ENCODE measurements at places on chromosomes 16 and 17.

DNA sequence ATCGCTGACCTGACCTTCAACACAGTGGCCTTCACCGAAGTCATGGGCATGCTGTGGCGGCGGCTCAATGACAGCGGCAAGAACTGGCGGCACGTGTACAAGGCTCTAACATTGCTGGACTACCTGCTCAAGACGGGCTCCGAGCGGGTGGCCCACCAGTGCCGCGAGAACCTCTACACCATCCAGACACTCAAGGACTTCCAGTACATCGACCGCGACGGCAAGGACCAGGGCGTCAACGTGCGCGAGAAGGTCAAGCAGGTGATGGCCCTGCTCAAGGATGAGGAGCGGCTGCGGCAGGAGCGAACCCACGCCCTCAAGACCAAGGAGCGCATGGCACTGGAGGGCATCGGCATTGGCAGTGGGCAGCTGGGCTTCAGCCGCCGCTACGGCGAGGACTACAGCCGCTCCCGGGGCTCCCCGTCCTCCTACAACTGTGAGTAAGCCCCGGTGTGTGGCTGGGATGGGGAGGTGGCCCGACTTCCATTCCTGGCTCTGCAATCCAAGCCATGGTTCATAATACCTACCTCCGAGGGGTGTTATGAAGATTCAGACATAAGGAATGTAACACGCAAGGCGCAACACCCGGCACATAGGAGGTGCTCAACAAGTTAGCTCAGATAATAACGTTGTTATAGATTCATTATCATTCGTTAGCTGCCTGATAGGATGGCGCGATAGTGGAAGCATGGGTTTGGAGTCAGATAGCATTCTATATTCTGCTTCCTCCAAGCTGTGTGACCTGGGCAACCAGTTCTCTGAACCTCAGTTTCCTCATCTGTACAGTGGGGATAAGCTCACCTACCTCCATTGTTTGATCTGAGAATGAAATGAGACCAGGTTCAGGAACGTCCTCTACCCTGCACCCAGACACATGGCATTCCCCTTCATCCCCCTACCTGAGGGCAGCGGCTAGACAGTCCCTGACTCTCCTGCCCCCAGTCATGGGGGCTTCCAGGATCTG, 4.4 kb downstream of the EPN3 start:
- no peak for DNase-seq

- DNase-seq = no peak
Measured at GRCh38 chr16:58638148-58639036, 8.8 kb upstream of the CNOT1 start.

- no peak for DNase-seq
Measured at GRCh38 chr17:72101526-72101925, 19.3 kb upstream of the SOX9 start.

DNA sequence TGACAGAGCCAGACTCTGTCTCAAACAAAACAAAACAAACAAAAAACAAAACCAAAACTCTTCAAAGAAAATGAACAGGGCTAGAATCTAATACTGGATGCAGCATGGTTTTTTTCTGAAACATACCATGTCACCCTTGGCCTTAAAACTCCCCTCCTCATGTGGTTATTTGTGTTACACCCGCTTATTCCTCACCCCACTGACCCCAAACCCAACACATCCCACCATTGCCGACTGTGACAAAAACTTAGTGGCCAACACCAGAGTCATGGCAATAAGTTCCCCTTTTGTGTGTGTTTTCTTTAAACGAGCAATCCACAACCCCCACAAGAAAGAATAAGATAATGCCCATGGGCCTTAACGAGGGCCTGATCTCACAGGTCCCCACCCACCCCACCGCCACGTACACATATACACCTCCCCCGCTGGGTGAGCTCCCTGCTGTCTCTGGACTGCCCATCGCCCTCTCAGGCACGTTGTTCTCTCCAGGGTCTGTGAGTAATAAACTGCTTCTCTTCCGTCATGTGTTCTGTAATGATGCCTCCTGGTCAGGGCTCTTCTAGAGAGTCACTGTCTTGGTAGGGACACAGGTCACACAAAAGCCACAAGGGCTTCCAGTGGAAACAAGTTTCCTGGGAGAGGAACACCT, 16.8 kb upstream of the ENGASE start:
- DNase-seq = no peak

- DNase-seq = no peak
Measured at GRCh38 chr17:9859781-9860180, 34.1 kb downstream of the GLP2R start.

DNA sequence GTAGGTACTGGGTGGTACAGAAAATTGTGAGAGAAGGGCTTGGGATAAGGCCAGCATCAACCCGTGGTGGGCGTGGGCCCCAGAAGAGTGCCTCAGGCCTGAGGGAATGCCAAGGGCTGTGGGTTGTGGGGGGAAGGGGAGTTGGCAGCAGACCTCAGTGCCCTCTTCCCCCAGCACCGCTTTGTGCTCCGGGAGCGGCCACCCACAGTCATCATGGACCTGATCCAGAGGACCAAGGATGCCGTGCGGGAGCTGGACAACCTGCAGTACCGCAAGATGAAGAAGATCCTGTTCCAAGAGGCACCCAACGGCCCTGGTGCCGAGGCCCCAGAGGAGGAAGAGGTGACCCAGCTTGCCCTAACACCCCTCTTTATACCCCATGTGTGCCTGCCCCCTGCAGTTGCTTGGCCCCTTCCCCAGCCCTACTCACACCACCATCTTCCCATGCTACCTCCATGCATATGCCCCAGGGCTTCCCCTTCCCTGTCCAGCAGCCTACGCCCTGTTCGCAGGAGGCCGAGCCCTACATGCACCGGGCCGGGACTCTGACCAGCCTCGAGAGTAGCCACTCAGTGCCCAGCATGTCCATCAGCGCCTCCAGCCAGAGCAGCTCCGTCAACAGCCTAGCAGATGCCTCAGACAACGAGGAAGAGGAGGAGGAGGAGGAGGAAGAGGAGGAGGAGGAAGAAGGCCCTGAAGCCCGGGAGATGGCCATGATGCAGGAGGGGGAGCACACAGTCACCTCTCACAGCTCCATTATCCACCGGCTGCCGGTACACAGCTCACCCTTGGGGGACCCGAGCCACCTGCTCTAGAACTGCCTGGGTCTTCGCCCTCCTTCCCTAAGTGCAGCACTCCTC, 9.1 kb downstream of the TAOK2 start:
- no peak for DNase-seq

DNA sequence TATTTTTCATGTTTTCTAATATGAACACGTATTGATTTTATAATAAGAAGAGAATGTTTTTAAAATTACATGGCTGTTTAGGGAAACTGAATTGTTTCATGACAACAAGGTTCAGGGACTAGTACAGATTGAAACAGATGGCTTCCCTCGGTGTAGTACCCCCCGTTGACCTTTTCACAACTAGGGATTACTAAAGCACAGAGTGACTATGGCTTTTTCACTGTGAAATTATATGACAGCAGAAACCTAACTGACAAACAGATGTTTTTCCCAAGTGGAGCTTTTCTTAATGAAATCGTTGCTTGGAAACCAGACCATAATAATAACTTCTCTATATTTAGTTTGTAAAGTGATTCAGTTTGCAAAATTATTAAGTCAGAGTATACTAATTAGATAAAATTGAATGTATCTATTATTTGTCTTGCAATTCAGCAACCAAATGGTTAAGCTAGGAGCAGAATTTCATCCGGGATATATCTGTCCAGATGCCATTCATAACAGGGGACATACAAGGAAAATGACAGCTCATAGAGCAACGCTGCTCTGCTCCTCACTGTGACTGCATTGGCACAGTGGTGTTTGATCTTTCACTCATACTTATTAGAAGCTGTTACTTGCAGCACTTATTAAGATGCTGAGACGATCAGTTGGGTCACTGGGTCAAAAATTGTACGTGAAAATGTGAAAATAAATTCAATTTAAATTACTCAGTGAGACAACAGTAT, 111.7 kb downstream of the TANGO6 start:
- no peak for DNase-seq

- no peak for DNase-seq
Measured at GRCh38 chr16:873889-874288, 73.4 kb upstream of the GNG13 start.

DNA sequence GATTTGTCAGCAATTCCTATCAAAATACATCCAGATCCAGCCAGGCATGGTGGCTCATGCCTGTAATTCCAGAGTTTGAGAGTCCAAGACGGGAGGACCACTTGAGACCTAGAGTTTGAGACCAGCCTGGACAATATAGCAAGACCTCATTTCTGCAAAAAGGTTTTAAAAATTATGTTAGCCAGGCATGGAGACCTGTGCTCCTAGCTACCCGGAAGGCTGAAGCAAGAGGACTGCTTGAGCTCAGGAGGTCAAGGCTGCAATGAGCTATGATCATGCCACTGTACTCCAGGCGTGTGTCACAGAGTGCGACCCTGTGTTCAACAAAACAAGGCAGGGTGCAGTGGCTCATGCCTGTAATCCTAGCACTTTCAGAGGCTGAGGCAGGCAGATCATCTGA, 215.2 kb downstream of the CPPED1 start:
- DNase-seq = no peak

DNA sequence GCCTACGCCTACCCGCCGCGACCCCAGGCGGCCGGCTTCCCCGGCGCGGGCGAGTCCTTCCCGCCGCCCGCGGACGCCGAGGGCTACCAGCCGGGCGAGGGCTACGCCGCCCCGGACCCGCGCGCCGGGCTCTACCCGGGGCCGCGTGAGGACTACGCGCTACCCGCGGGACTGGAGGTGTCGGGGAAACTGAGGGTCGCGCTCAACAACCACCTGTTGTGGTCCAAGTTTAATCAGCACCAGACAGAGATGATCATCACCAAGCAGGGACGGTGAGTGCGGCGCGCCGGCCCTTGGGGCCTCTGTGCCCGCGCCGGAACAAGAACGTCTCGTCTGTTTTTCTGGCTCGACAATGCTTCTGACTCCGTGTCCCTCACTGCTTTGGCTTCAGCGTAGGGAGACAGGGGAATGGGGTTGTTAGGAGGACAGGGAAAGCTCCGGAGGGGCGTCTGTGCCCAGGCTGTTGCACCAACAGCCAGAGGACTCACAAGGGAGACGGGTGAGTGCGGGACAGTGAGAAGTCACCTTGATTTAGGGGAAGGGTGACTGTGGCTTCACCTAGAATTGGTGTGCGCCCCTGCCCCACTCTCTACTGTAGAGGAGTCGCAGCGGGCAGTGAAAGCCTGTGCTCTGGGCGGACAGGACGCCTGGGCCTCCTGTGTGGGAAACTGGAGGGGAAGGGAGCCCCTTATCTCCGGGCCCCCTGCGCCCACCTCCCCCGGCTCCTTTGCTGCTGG, 806 bp downstream of the TBX21 start:
- no peak for DNase-seq

DNA sequence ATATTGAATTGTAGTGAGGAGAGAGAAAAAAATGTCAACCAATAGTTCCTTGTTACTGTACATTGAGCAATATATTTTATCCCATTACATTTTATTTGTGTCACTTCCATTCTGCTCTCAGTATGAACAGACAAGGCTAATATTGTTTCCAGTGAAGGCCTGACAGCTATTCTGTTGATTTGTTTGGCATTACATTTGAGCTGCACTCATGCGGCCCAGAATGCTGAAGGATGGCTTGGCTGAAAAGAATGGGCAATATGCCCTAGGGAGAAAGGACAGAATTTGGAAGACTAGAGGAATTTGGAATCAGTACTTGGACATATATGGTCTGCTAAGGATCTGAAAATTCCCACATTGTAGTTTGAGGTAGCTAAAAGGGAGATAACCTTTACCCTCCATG, 1294.4 kb downstream of the CDH8 start:
- no peak for DNase-seq

DNA sequence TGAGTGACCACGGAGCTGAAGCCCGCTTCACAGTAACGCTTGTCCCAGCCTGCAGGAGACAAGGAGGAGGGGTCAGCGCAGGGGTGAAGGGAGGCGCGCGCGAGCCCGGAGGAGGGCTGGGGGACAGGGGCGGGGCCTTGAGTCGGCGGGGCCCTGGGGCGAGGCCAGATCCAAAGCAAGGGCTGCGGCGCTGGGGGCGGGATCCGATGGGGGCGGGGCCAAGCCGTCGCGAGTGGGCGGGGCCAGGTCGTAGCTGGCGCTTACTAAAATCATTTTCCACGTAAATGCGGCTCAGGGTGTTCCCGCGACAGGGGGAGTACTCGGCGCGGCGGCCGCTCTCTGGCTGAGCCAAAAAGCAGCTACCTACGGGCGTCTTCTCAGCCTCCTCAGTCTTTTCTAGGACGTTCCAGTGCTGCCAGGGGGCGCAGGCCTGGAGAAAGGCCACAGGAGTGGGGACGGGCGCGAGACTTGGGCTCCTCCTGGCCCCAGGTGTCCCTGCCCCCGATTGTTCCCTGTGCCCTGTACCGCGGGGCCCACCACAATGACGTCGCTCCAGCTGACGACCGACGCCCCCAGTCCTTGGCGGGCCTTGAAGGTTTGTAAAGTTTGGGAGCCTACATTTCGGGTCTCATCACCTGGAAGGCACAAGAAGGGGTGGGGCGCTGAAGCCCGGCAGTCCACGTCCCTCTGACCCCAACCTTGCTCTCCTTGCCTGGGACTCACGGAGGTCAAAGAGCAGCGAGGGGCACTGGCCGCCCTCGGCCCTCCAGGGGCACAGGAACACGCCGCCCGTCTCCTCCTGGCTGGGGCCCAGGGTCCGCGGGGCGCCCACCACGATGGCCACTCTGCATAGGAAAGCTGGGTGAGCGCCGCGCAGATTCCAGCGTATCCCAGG, 3.9 kb downstream of the ITGA2B start:
- peak; percentile 89 for DNase-seq

DNA sequence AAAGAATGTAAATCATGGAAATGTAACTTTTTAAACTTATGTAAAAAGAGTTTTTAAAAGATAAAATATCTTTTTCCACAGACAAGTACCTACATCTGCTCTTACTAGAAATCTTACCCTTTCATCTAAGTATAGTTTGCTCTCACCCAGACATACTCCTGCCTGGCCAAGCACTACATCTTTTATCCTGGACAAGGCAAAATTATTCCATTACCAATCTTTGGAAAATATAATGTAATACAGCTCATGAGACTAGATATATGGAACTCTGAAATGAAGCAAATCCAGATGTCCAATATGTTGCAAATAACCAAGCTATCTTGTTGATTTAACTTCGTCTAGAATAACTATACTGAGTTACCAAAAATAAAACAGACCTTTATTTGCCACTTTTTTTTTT, 50.0 kb downstream of the VMP1 start:
- no peak for DNase-seq

GRCh38 chr16:3152027-3152276, 17.1 kb downstream of the ZNF213 start:
- DNase-seq = no peak

- DNase-seq = no peak
Measured at GRCh38 chr16:86175816-86176215, 276.9 kb downstream of the IRF8 start.

DNA sequence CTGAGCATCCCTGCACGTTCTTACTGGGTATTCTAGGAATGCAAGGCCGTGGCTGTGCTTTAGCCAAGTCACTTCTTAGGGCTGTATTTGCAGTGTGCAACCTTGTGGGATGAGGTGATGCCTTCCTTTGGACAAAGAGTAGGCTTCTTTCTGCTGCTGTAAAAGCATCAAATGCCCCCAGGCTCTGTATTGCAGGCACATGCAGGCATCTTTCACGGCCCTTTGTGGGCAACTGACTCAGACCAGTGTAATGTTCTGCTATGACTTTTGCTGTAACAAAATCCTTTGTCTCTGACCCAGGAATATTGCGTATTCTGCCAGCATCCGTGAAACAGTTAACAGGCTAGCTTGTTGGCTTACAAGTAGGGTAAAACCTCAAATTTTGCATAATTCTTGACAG, 30.9 kb upstream of the GCSH start:
- no peak for DNase-seq
